ENCODE measurements at places on chromosomes 5 and 9.

DNA sequence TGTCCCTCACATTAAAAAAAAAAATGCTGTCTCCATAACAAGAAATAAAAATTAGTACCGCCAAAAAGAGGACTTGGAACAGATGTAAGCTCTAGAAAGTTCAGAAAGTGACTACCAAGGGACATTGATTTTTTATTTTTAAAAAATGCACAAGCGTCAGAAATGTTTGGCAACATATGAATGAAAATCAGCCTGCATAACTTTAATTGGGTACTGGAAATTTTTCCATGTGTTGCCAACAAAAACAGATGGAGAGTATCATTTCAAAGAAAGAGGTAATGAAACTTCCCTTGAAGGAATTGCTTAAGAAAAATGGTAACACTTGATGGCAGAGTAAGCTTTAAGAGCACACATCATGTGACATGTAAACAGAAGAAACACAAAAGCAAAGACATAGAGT is 47.2 kb downstream of the OR2K2 start:
- H3K36me3 ChIP-seq, result no peaks in the 10 kb centered on the region
- no peak overlapping the region for H3K27ac ChIP-seq

DNA sequence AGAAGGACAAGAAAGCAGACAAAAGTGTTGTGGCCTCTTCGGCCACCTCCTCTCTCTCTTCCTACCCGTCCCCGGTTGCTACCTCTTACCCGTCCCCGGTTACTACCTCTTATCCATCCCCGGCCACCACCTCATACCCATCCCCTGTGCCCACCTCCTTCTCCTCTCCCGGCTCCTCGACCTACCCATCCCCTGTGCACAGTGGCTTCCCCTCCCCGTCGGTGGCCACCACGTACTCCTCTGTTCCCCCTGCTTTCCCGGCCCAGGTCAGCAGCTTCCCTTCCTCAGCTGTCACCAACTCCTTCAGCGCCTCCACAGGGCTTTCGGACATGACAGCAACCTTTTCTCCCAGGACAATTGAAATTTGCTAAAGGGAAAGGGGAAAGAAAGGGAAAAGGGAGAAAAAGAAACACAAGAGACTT is 2.4 kb downstream of the EGR1 start:
- H3K27ac ChIP-seq, result peak overlapping the region; percentile 3
- H3K36me3 ChIP-seq, result no peaks in the 10 kb centered on the region
- H3K4me1 ChIP-seq, result peaks cover 32% of the 10 kb centered on the region

DNA sequence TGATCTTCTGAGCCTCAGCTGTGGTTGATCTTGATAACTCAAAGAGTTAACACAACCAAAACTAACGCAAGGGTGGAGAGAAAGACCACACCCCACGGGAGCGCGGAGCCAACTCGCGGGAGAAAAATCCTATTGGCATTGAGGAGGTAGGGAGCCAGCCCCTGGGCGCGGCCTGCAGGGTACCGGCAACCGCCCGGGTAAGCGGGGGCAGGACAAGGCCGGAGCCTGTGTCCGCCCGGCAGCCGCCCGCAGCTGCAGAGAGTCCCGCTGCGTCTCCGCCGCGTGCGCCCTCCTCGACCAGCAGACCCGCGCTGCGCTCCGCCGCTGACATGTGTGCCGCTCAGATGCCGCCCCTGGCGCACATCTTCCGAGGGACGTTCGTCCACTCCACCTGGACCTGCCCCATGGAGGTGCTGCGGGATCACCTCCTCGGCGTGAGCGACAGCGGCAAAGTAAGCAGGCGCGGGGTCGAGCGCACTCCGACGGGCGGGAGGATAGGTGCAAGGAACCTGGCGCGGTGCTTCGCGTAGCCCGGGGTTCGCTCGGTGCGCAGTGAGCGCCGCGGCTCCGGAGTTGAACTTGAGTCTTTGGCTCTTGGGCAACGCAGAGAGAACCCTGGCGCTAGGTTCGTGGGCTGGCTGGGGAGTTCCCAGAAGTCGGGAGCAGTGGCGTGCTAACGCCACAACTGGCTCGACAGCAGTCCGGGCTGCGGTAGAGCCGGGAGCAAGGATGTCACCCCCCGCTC is at the start of gene GDA:
Gene GDA, plus strand, starts transcription at position 210 of the 745 bp plus-strand sequence. Its CDS starts 120 bp downstream, at position 330.
- H3K36me3 ChIP-seq, result no peaks in the 10 kb centered on the region
- no peak for DNase-seq
- H3K27me3 ChIP-seq, result peaks cover 13% of the 10 kb centered on the region
- H3K4me1 ChIP-seq, result peaks cover 7% of the 10 kb centered on the region
- no peak within 1 kb of the TSS for H3K4me3 ChIP-seq

DNA sequence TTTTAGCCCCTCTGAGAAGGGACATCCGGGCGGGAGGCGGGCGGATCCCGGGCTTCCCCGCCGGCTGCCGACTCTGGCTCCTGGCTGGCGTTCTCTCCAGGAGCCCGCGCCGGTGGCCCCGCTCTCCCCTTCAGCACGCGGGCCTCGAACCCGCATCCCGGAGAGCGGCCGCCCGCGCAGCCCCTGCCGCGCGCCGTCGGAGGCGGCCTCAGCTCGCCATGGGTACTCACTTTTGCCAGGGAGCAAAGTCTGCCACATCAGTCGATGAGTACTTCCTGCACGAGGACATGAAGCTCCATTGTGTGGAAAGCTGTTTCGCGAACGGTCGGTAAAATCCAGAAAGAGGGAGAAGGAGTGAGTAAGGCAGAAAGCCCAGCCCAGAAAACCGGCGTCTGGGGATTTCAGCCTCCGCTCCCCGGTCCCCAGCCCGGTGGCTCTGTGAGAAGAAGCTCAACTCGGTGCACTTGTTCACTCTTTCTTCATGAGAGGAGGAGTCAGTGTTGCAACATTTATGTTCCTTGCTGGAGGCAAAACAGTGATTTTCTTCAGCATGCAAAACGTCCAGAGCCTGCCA is at the start of gene PRLR:
Gene PRLR, minus strand, starts transcription at position 450 of the 574 bp plus-strand sequence. CDS start 140,867 bp downstream, outside the sequence.
- no peak within 1 kb of the TSS for H3K27ac ChIP-seq
- H3K27me3 ChIP-seq, result peaks cover 46% of the 10 kb centered on the region
- H3K36me3 ChIP-seq, result no peaks in the 10 kb centered on the region
- H3K4me1 ChIP-seq, result peaks cover 16% of the 10 kb centered on the region
- peak within 1 kb of the TSS; percentile 46 for H3K4me3 ChIP-seq

GRCh38 chr5:103902893-103903292 is 340.3 kb upstream of the NUDT12 start:
- H3K4me1 ChIP-seq, result no peaks in the 10 kb centered on the region
- no peak for DNase-seq
- H3K4me3 ChIP-seq, result no peak overlapping the region
- no peaks in the 10 kb centered on the region for H3K27me3 ChIP-seq

DNA sequence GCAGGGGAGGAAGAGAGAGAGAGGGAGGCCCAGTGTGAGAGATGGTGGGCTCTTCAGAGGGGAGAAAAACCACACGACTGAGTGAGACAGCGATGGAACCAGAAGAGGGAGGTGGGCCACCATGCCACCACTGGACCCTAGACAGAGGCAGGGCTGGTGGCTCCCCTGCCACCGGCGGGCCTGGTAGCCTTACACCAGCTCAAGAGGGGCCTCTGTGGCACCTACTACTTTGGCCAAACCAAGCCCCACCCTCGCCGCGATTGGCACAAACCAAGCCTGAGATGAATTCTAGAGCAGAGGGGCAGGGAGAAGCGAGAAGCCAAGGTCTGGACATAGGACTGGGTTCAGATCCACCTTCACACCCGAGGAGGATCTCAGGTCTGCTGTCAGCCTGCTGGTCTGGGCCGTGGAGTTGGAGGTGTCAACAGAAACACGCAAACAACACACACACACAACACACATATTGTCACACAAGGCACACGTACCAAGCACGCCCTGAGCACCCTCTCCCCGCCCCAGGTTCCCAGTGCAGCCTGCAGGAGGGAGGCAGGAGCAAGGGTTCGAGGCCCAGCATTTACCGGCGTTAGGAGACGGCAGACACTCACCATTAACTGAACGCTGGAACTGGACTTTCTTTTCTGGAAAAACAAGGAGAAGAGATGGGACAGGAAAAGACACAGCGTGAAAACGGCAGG is 49.4 kb downstream of the SLC6A7 start:
- no peak for DNase-seq
- H3K36me3 ChIP-seq, result no peaks in the 10 kb centered on the region
- H3K4me3 ChIP-seq, result no peak overlapping the region
- H3K27ac ChIP-seq, result no peak overlapping the region

GRCh38 chr5:119541716-119542115 is 87.6 kb upstream of the FAM170A start:
- H3K27ac ChIP-seq, result no peak overlapping the region
- H3K4me1 ChIP-seq, result no peaks in the 10 kb centered on the region
- DNase-seq, result no peak
- H3K36me3 ChIP-seq, result no peaks in the 10 kb centered on the region
- H3K4me3 ChIP-seq, result no peak overlapping the region

- H3K27ac ChIP-seq, result no peak overlapping the region
- no peaks in the 10 kb centered on the region for H3K36me3 ChIP-seq
- no peak overlapping the region for H3K4me3 ChIP-seq
- H3K27me3 ChIP-seq, result no peaks in the 10 kb centered on the region
- H3K4me1 ChIP-seq, result peaks cover 7% of the 10 kb centered on the region
- no peak for DNase-seq
Observed at GRCh38 chr9:78130004-78130403, 98.4 kb upstream of the GNAQ start.

DNA sequence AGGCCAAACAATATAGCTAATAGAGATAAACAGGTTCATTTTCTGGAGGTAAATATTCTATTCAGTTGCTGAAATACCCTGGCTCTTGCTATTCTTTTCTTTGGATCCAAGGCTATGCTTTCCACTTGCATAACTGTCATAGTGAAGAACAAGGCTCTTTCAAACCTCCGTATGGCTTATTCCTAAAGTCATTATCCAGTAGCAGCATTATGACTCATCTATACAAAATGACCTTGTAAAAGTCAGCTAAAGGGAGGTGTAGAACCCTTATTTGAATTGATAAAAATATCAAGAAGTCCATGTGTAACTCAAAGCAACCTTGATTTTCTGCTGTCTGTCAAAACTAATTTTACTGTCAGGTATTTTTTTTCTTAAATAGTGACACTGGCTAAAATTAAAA is 447.8 kb downstream of the PLK2 start:
- no peak overlapping the region for H3K4me3 ChIP-seq
- no peaks in the 10 kb centered on the region for H3K36me3 ChIP-seq
- no peak for DNase-seq
- H3K27ac ChIP-seq, result no peak overlapping the region
- H3K27me3 ChIP-seq, result no peaks in the 10 kb centered on the region

All from sigmoid colon (tissue), 7 donors.